T-helper 22 cell (primary cell): ENCODE measurements at places on chromosomes 6 and 20.
A peak's percentile ranks its signal among the peaks of the same experiment; 100 is the strongest.

- no peak for DNase-seq
Observed at GRCh38 chr6:132132924-132133639, 181.9 kb upstream of the CCN2 start.

DNA sequence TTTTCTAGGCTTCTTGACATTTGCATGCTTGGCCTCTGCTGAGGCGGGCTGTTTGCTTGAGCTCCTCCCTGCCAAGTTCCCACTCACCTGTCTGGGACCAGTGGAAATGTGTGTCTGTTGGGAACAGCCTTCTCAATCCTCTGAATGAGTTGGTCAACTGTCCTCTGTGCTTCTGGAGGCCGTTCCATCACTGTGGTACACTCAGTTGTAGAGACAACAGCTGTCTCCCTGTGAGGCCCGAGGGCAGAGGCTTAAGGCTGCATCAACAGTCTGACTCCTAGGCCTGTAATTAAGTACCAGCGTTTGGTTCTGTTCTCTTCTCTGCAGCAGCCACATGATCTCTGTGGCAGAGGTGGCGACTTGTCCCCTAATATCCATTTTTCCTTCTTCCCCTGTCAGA, 110.9 kb downstream of the CDC5L start:
- DNase-seq, result no peak

- DNase-seq, result no peak
Observed at GRCh38 chr6:40419946-40420728, 167.0 kb downstream of the LRFN2 start.

DNA sequence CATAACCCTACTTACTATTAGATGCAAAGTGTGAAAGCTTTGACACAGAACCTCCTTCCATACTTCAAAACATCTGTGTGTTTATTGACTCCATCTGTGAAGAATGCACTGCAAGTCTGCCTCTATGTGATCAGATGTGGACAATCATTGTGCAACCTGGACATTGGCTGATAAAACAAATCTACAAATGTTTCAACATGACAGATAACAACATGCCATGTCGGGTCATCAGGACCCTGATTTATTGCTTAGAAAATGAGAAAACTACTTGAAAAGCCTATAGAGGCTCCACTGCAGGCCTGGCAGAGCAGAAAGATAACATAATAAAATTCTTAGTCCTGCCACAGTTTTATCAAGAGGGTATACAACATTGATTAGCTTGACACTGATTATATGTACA, 1286.4 kb downstream of the GRIK2 start:
- no peak for DNase-seq

DNA sequence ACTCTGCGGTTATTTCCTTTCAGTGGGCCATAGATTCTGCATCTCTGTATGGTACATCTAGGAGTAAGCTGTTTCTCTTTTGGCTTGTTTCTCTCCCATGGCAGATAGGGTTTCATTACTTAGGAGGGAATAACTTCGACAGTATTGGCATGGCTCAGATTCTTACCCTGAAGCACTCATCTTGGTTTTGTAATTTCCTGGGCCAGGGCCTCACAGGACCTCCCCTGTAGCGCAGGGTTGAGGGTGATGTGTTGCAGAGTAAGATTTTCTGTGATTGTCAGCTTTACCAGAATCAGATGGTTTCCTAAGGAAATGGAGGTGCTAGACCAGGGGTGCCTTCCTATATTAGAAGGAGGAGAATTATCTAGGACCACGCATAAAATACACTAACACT, 78.3 kb downstream of the STXBP5 start:
- DNase-seq, result no peak

GRCh38 chr6:111631903-111632460, 26.3 kb upstream of the TRAF3IP2 start:
- DNase-seq, result no peak

DNA sequence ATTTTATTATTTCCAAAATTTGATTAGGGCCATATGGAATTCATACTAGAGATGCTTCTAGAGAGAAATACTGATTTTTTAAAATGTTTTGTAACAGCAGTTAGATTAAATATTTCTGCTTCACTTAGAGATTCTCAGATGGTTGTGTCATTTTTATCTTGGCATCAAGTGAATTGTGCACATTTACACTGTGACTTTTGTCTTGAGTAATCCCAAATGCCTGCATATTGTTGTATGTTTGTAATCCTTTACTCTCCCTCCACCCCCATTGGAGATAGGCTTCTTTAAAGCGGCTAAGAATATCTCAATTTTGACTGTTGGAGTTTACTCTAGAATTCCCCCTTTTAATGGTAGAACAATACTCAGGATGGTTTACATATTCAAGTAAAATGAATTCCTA, 19.0 kb downstream of the STX16 start:
- no peak for DNase-seq

DNA sequence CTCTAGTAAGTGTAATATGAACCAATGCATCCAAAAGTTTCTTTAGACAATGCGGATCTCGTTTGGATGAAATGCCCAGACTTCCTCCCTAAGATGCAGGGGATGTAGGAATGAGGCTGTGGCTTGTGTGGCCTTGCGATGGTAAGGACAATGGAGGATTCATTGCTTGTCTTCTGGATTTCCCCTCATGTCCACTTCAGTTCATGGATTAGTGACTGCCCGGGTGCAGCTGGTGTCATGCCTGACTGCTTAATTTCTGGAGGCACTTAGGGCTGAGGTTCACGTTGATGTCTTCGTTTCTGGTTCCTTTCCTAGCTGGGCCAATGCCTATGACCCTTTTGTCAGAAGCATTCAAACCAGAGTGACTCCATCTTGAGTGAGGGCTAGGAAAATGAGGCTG, 93.8 kb downstream of the SCP2D1 start:
- DNase-seq, result no peak

DNA sequence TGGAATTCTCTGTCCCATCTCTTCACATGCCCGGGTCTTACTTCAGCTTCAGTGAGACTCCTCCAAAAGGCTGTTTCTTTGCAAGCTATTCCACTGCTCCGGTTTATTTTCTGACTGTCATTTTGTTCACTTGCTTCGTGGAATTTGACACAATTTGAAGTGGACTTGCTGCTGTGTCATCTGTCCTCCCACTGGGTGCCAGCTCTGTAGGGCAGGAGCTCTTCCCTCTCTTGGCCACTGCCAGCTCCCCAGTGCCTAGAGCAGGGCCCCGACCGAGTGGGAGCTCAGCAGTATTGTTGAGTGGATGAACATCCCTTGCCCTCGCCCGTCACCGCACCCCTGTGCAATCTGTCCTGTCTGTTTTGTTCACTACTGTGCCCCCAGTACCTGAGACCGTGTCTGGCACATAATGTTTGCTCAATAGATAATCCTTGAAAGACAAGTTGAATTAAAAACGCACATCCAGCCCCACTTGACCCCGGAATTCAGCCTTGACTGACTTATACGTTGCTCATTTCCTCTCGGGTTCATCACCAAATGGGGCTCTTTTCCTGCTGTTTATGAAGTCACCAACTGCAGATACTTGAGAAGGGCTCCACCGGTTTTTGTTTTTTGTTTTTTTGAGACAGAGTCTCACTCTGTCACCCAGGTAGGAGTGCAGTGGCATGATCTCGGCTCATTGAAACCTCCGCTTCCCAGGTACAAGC, 170.3 kb upstream of the KCNG1 start:
- no peak for DNase-seq

GRCh38 chr20:9600562-9600961, 86.2 kb downstream of the LAMP5 start:
- DNase-seq, result no peak

DNA sequence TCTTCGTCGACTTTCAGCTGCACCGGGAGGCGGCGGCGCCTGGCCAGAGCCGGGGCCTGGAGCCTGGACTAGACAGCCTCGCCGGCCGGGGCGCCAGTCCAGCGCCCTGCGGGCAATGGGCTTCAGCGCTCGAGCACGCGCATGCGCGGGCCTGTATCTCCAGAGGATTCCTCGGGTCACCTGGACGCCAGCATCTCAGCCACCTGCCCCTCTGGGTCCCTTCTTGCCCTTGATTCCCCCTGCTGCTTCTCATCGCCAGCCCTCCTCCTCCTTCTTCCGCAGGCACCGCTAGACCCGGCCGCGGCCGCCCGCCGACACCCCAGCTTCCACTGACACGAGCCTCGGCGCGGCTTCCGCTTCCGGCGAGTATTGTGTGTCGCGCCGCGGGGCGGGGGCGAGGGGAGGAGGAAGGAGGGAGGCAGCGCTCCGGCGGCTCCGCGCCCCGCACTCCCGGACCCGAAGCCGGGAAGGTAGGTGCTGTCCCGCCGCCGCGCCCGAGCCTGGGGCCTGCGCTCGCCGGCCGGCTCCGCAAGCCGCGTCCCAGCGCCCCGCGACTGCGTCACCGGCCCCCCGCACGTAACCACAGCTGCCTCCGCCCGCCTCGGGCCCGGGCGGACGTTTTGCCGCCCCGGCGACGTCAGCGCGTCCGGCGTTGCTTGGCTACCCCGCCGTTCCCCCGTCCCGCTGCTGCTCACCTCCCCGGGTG, at the start of gene TRIM39:
Gene TRIM39 (plus strand): TSS at position 402 of the 706 bp plus-strand sequence. CDS start 2,391 bp downstream, outside the sequence.
- DNase-seq, result peak; percentile 91

DNA sequence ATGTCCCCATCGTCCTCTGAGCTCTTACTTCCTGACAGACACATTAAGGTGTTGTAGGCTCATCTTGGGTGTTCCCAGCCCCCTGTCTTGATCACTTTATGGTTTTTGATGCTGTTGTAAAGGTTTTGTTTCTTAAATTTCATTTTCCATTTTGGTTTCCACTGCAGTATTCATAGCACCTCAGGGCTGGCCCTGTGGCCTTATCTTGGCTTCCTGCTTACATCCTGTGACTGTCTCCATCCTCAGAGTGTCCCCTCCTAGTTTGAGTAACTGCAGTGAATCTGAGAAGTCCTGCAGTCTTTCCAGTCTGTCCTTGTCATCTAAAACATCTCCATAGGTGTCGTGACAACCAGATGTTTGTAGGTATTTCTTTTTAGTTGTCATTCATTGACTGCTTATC, 50.9 kb downstream of the JARID2 start:
- DNase-seq, result no peak

GRCh38 chr20:17875981-17876385, 92.6 kb downstream of the SNX5 start:
- no peak for DNase-seq

DNA sequence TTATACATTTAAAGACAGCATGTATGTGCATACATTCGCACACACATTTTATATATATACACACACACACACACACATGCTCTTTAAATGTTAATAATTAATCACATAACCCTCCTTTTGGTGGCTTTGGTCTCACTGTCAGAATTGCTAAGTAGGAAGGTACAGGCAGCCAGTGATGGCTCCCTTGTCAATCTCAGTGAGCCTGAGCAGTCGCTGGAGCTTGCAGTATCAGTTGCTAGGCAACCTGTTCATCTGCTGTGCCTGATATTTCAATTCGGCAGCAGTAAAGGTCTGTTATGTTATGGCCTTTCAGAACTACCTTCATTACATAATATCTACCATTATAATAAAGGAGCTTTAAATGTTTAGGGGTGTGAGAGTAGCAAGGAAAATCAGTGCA, 374.3 kb downstream of the LMBRD1 start:
- no peak for DNase-seq

DNA sequence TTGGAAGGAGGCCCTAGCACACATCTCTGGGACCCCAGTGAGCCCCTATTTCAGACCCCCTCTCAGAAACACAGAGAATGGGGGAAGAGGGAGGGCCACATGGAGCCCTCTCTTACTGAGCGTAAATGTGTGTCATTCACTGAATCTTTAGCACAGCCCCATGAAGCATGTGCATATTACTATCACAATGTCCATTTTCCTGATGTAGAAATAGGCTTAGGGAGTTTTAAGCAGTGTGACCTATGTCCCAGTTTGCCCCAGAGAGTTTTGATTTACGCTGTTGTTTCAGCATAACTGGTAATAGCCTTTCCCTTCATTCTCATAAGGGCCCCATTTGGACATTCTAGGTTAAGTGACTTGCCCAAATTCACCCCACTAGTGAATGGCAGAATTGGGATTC, 25.0 kb upstream of the TCP11 start:
- no peak for DNase-seq

DNA sequence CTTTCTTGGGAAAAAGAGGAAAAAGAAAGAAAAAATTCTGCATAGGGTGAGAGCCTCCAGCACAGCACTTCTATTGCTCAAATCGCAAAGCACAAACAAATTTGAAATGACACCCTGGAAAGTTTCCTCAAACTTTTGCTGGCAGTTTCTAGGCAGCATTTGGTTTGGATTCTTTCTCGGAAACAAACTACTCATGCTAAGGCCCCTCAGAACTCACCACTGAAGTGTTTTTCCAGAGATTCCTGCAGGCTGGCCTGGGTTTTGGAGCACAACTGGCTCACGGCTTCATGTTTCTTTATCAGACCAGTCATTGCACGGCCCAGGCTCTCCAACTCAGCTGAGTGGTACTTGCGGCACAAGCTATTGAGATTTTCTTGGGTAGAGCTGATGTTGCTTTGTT, 237.8 kb downstream of the SYNE1 start:
- DNase-seq, result no peak

DNA sequence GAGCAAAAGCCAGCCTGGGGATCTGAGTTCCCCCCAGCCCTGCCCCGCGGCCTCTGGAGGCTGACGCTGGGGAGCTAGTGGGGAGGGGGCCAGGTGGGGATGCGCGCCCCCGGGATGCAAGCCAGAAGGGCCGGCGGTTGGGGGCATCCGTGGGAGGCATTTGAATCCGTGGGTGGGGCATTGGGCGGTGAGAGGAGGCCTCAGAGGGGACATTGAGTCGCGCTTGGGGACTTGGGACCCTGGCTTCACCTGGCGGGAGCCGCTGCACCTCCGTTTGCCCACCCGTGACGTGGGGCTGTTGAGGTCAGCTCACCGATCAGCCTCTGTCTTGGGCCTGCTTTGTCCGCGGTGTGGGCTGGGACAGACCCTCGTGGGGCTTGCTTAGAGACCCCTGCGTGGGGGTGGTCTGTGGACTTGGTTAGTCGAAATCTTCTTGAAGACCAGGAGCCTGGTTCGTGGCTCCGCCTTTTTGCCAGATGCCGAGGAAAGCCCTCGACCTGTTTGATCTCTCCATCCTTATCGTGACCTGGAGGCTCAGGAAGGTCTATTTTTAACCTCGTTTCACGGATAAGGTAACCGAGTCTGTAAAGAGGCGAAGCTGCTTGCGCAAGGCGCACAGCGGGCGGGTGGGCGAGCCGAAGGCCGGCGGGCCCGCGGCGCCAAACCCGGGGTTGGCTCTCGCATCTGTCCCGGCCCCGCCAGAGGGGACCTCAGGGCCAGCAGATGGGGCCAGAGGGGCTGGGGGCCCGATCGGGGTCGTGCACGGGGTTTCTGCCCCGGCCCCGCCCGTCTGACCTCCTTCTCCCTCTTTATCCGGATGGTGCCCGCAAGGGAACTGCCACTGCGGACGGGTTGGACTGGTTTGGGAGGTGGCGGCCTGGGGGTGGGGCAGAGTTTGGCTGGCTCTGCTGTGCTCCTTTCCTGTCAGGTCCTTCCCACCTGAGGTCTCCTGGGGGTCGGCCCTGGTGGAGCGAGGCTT, 8.3 kb downstream of the FAM110A start:
- DNase-seq, result no peak

DNA sequence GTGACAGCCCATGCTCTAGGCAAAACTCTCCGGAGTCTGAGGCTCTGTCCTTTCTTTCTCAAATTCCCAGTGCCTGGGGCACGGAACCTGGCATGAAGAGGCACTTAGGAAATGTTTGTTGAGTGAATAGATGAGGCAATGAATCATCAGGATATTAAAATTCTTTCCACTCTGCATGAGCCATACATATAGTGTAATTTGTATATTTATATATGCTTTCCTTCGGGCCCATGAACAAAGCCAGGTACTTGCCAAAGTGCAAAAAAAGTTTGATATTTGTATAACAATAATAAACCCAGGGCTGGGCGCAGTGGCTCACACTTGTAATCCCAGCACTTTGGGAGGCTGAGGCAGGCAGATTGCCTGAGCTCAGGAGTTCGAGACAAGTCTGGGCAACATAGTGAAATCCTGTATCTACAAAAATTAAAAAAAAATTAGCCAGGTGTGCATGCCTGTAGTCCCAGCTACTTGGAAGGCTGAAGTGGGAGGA, 212.3 kb upstream of the ZNF217 start:
- no peak for DNase-seq

- no peak for DNase-seq
Observed at GRCh38 chr6:162195441-162195840, 532.1 kb downstream of the PRKN start.
